Stromal cell of bone marrow (primary cell): ENCODE measurements at places on chromosomes 13 and 19.

- peak; percentile 37 for DNase-seq
Measured at GRCh38 chr13:93535251-93535650, 308.6 kb downstream of the GPC6 start.

DNA sequence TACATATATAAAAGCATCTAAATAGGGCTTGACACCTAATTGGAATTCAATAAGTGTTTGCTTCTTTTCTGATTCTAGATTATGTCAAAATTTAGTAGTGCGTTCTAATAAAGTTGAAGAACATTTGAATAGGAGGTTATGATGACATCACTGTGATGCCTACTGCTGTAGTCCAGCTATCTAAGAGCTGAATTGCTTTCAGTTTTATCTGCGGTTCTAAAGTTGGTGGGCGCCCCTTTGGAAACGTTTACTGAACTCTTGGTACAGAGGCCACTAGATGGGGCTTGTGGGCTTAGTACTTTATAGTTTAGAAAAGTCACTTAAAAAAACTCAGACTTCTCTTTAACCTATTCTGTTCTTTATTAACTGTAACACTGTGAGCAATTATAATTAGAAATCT is 776.9 kb downstream of the GPC5 start:
- DNase-seq, result peak; percentile 26

GRCh38 chr19:18713550-18714117 is 30.2 kb downstream of the CRTC1 start:
- no peak for DNase-seq

DNA sequence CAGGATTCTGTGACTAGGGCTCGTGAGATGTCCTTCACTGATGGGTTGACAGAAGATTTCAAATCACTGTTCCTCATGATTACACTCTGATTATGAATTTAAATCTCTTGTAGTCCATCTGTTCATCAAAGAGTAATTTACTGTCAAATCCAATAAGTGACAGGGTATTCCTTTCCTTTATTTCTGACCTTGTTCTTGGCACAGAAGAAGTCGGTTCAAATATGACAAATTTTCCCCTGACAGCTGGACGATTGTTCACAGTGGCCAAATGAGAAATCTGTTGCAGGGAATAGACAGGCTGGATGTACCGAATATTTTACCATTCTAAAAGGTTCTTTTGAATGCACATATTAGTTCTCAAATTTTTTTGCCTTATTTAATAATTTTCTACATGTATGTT is 767.3 kb upstream of the GPC6 start:
- no peak for DNase-seq

- no peak for DNase-seq
Measured at GRCh38 chr19:10228920-10229319, 2.2 kb downstream of the S1PR2 start.

DNA sequence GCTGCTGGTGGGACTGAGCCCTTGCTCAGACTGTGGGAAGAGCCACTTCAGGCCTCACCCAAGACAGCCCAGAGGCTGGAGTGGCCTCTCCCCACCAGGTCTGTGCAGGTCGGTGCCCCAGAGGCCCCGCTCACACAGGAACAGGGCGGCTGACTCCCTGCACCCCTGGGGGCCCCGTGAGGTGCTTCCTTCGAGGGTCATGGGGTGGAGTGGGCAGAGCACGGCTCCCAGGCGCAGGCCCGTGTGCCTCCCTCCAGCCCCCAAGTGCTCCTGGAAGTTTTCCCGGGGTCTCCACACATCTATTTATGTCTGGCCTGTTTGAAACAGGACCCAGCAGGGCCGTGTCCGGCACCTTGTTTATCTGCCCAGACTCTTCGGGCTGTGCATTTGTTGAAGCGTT is 9.5 kb upstream of the TMEM255B start:
- DNase-seq, result no peak

DNA sequence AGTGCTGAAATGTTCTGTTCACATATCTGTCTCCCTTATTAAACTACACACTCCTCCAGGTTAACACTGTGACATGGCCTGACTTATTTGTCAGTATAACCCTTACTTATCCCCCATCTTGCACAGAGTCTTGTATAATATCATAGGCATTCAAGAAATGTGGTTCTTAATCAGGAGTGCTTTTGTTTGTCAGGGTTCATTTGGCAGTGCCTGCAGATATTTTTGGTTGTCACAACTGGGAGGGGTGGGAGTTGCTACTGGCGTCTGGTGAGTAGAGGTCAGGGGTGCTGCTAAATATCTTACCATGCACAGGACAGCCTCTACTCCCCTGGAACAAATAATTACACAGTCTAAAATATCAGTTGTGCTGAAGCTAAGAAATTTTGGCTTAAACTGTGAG is 20.4 kb upstream of the OBI1 start:
- no peak for DNase-seq

DNA sequence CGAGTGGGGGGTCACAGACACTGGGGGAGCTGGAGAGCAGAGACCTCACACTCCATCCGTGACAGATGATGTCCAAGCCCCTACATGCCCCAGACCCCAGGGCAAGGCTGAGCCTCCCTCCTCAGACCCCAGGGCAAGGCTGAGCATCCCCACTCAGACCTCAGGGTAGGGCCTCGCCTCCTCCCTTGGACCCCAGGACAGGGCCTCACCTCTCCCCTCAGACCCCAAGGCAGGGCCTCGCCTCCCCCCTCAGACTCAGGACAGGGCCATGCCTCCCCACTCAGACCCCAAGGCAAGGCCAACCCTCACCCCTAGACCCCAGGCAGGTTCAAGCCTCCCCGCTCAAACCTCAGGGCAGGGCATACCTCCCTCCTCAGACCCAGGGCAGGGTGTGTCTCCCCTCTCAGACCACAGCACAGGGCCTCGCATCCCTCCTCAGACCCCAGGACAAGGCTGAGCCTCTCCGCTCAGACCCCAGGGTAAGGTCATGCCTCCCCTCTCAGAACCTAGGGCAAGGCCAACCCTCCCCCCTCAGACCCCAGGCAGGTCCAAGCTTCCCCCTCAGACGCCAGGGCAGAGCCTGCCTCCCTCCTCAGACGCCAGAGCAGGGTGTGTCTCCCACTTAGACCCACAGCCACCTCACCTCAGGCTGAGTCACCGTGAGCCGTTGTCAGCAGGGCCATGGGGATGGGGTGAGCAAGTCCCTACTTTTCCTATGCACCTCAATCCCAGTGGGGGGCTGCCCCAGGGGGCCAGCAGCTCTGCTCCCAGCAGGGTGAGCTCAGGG is 1.7 kb upstream of the S1PR4 start:
- no peak for DNase-seq

GRCh38 chr13:42137856-42138537 is 89.5 kb downstream of the DGKH start:
- no peak for DNase-seq

DNA sequence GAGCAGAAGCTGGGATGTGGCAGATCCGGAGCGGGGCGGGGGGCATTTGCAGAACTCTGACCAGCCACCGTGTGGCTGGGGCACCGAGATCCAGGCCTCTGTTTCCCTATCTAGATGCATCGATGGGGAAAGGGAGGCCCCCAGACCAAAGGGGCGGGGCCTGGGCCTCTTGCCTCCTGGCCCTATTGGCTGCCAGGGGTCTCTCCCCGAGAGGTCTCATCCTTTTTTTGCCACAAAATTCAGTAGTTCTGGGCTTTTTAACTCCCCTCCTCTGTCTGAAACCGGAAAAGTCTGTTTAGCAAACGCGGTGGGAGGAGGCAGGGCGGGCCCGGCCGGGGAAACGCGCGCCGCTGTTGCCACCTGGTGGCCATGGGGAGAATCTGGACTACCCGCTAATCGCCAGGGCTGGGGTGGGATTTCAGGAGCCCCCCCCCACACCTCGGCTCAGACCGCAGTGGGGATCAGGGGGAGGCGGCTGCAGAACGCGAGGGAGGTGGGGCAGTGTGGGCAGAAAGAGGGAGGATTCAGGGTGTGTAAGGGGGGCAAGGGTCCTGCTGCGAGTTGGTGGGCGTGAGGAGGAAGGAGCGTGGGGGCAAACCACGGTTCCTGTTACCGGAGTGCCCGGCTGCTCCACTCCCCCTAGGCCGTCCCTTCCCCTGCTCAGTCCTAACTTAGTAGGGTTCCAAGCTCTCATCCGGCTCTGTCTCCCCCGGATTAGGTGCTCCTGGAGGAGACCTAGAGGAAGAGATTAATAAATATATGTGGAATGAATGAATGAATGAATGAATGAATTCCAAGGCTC is 28.3 kb downstream of the IL12RB1 start:
- DNase-seq, result peak; percentile 56

GRCh38 chr19:49817964-49818648 is at the start of gene MED25:
Gene MED25 (plus strand): TSS chr19:49818289. CDS start chr19:49818342, 53 bp downstream.
- DNase-seq, result peak; percentile 64

DNA sequence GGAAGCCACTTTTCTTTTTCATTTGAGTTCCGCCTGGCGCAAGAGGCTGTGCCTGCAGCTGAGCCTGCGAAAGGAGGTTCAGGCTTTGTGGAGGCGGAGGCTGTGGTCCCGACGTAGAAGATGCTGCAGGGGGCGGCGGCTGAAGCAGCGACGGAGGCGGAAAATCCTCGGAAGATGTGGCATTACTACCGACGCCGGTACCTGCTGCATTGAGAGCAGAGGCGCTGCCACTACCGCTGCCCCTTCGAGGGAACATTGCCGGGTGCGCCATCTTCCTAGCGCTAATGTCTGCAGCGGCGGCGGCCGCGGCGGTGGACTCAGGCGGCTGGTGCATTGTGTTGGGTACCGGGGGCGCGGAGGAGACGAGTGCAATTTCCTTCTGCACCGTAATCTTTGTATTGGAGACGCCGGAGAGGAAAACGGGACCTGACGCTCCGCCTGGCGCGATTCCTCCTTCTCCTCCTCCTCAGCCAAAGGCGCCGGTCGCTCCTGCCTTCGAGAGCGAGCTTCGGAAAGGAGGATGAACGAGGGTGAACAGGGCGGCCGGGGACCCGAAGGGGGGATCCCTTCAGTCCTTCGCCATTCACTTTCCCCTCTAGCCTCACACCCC is at the start of gene TSC22D1:
TSS of gene TSC22D1 (minus strand) at position 590 of the 610 bp plus-strand sequence. CDS start at position 334, 256 bp downstream.
- DNase-seq, result no peak

DNA sequence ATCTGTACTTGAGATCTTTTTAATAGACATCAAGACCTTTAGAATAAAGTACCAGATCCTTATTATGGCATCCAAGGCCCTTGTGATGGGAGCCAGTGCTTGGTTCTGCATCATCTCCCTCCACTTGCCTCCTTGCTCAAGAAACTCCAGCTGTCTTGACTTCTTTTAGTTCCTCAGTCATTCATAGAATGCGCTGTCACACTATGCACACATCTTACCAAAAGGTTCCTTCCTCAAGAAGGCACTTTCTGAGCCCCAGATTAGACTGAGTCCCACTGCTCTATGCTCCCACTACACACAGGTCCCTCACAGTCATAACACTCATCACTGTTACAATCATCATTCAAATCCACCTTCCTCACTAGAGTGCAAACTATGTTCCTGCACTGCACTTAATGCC is 57.8 kb upstream of the ITM2B start:
- no peak for DNase-seq

- DNase-seq, result no peak
Measured at GRCh38 chr19:20482721-20483120, 82.9 kb downstream of the ZNF737 start.
